ENCODE measurements at places on chromosomes 7 and 10. TPM values are rescaled to one million over a fixed set of nuclear protein-coding genes. Genes with fewer than 3 reads are reported as not detected.

GRCh38 chr10:115604627-115605026 is 511.5 kb downstream of the ATRNL1 start:
- no peak for DNase-seq

DNA sequence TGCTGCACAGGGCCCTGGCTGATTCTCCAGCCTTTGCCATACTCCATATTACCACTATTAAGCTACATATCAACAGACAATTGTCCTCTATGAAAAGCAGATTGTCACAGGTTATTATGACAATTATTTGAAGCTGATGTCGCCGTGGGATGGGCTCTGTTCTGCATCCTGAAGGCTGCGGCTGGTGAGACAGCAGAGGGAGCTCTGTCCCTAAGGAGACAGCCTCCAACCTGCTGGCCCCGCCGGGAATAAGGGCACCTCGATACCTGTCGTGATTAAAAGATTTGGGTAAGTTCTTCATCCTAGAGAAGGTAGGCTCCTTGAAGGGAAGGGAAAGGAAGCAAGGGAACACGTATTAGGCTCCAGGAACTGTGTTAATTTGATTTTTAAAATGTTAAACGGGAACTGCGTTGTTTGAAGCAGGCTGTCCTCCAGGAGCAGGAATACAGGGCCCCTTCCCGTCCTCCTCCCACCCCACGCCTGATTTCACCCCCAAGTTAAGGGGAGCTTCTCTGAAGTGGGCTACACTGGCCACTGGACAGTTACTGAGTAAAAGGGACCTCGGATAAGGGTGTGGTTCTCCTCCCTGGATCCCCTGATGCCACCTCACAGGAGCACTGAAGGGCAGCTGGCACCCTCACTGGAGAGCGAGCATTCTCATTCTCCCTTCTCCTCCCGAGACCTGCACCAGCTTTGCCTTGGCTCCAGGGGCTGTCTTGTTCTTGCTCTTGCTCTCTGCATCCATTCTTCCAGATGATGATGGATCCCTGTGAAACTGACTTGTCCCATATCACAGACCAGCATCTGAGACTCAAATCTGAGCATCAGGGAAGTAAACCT is 11.8 kb upstream of the TIAL1 start:
- peak; percentile 19 for DNase-seq

CDNF gene
- 4.4 TPM for polyA plus RNA-seq

RNLS gene
- 4.9 TPM for polyA plus RNA-seq

NUTM2A gene
- polyA plus RNA-seq = 3.3 TPM

IGFBP1 gene
- not detected for polyA plus RNA-seq

ANXA8 gene
- 4.1 TPM for polyA plus RNA-seq

- no peak for DNase-seq
Observed at GRCh38 chr10:119452396-119452795, 90.1 kb downstream of the RGS10 start.

DNA sequence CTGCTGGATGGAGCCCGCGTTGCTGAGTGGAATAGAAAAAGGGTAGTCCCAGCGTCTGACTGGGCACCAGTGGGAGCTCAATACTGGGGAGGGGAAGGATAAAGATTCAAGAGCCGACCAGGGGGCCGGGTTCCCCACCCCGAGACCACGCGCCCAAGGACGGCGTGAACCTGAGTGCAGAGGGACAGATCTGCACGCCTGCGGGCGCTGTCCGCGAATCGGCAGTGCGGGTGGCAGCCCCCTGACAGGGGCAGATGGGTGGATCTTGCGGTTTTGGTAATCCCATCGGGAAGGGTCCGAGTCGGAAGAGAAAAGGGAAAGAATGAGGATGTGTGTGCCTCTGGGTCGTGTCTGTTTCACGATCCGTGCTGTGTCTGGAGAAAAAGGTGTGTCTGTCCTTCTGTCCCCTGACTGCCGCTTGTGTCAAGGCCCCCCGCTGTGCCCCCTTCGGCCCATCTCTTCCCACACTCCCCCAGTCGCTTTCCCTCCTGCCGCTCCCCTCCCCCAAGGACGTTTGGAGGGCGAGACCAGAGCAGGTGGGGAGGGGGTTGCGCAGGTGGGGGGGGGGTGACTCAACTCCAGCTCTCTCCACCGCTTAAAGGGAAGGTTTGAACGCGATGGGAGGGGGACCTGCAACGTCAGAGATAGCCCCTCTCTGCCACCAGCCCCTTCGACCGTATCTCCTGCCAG is 734 bp upstream of the VGF start:
- DNase-seq = no peak

DNA sequence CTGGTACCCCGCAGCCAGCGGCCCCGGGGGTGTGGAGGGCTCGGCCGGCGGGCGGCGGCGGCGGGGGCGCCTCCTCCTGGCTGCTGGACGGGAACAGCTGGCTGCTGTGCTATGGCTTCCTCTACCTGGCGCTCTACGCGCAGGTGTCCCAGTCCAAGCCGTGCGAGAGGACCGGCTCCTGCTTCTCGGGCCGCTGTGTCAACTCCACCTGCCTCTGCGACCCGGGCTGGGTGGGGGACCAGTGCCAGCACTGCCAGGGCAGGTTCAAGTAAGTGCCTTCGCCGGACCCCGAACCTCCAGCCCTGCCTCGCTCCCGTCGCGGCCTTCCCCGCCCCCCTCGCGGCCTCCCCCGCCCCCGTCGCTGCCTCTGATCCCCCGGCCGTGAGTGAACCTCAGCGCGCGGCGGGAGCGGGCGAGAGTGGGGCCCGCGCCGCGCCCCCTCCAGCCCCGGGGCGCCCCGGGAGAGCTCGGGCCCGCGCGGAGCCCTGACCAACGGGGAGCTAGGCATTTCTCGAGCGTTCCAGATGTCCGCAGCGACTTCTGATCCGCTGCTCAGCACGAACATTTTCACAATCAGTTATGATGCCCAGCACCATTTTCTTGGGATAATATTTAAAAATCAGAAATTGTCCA is 727 bp downstream of the ATRNL1 start:
- DNase-seq = peak; percentile 7

- DNase-seq = no peak
Observed at GRCh38 chr7:45033931-45034290, 33.9 kb downstream of the CCM2 start.

DNA sequence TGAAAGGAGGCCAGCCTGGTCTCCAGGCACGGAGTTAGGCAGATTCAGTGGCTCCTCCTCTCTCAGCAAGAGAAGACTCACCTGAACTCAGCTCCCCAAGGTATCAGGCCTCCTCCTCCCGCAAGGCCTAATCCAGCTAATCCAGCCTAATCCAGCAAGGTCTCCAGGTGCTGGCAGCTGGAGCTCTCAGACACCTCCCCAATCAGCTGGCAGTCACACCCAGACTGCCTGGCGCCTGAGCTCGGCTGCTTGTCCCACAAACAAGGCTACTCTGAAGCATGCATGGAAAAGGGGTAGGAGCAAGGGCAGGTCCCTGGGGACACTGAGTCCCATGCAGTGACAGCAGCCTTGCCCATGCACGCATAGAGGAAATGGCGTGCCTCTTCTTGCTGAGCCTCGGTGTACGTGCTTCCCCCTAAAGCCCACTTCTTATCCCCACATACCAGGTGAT is 3.3 kb upstream of the OPN4 start:
- no peak for DNase-seq

ZCCHC24 gene
- 37.4 TPM for polyA plus RNA-seq

SORCS1 gene
- polyA plus RNA-seq = 0.33 TPM

DNA sequence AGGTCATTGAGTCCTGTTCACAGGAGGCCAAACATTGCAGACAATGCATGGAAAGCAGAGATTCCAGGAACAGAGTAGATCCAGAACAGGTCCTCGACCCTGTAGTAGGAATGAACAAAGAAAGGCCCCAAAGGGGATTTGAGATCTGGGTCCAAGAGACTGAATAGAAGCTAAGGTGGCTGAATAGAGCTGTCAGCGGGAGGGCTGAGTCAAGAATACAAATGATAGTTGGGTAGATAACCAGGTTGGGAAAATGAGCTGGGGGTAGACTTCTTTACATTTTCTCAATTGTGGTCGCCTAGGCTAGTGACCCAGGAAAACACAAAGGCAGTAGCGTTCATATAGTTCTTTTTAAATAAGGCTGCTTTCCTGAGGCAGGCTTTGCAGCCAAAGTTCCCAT is 103.4 kb upstream of the ELMO1 start:
- no peak for DNase-seq

- no peak for DNase-seq
Observed at GRCh38 chr10:71830726-71831125, 20.3 kb downstream of the PSAP start.

- DNase-seq = no peak
Observed at GRCh38 chr10:34151481-34151880, 663.6 kb downstream of the PARD3 start.

PPP1R17 gene
- polyA plus RNA-seq = not detected

- DNase-seq = peak; percentile 6
Observed at GRCh38 chr7:157502701-157503111, 165.9 kb downstream of the DNAJB6 start.

LEP gene
- not detected for polyA plus RNA-seq

OPN1SW gene
- 1.3 TPM for polyA plus RNA-seq

GRCh38 chr7:123711832-123712293 is 36.9 kb downstream of the WASL start:
- no peak for DNase-seq

DNA sequence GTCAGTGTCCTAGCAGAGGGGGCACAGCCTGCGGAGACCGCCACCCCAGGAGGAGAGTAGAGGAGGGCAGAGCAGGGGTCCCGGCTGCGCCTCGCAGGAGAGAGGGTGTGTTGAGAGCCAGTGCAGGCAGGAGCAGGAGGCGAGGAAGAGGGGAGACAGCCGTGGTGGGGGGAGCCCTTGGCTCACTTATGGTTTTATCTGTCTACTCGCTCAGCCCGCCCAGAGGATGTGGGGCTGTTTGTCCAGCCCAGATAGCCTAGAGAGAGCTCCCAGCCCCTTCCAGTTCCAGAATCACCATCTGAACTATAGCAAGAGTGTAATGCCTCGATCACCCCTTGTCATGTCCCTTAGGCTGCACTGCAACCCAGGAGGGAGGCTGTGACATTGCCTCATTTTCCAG is 26.6 kb downstream of the SLC29A3 start:
- no peak for DNase-seq

GRCh38 chr7:18647582-18647981 is 152.0 kb downstream of the HDAC9 start:
- no peak for DNase-seq

GRCh38 chr7:103658055-103659005 is 212.3 kb upstream of the SLC26A5 start:
- no peak for DNase-seq

DNA sequence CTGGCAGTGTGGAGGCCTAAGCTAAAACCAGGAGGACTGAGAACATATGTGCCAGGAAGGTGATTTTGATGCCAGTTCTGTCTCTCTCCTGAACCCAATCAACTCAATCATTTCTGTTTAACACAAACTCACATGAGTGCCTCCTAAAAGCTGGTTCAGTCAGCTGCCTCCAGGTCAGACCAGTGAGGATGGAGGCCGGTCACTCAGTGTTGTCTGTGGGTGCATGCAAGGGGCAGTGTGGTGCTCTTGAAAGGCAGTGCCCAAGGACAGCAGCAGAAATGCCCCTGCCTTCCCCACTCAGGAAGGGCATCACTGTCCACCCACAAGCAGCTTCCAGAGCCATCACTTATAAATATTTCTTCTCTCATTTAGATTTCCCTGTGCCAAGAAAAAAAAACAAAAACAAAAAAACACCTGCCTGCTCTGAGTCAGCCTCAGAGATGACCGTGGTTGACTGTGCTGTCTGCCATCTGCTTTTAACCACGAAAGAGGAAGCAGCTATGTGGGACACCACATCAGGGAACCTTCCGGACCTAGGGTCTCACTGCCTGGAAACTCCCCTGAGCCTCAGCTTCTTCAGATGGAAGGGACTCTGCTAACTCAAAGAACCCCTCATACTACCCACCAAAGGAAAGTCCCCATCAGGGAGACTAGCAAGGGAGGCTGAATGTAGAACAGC is 39.1 kb downstream of the VOPP1 start:
- DNase-seq = no peak

CYP3A4 gene
- 0.14 TPM for polyA plus RNA-seq

- no peak for DNase-seq
Observed at GRCh38 chr7:70539617-70540016, 592.3 kb upstream of the GALNT17 start.

- DNase-seq = no peak
Observed at GRCh38 chr7:44767134-44767911, 18.7 kb downstream of the ZMIZ2 start.

DNA sequence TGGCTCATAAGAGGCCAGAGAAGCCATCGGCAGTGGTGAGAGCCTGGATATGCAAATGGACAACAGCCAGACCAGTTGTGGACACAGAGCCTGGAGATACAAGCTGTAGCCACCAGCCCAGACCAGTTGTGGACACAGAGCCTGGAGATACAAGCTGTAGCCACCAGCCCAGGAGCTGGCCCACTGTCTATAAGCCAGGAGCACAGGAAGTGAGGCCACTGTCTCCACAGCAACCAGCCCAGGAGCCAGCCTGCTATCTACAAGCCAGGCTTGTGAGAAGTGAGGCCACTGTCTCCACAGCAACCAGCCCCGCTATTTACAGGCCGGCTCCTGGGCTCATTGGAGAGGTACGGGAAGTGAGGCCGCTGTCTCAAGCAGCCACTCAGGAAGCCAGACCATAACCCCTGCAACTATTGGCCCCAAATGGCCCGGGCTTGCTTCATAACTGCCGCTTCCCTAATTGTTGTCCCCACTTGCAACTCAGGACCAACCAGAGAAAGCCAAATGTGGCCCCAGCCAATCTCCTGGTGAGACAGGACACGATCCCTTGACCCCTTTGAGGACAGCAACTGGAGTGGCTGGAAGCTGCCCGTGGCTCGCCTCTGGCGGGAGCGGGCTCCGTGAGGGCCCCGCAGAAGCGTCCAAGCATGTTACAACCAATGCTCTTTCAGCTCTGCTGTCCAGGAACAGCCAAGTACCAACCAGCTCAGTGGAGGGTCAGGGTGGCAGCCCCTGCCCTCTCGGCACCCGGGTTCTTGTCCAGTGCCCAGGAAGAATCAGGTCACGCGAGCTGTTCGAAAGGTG is 44.1 kb upstream of the CNPY1 start:
- peak; percentile 17 for DNase-seq

SHTN1 gene
- 25.1 TPM for polyA plus RNA-seq

DNA sequence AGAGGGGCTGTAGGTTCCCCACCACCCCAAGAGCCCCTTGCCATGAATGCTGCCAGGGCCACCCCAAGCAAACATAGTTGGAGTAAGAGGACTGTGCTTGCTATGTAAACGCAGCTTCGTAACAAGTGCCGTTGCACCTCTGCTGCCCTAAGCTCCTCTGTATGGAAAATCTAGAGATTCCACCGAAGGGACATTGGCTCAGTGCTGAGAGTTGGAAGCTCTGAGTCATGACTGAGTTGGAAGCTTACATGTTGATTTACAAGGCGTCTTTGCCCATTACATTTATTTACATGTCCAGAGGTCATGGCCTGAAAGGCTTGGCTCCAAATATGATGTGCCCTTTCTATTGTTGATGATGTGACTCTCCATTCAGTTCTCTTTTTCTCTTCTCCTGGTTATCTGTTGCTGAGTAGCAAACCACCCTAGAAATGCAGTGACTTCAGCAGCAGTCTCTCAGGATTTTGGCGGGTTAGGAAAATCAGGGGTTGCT is 233.1 kb upstream of the TCF7L2 start:
- DNase-seq = no peak

Measured in right lung (tissue), 10 donors.